ENCODE measurements at places on chromosomes 3 and 15.

DNA sequence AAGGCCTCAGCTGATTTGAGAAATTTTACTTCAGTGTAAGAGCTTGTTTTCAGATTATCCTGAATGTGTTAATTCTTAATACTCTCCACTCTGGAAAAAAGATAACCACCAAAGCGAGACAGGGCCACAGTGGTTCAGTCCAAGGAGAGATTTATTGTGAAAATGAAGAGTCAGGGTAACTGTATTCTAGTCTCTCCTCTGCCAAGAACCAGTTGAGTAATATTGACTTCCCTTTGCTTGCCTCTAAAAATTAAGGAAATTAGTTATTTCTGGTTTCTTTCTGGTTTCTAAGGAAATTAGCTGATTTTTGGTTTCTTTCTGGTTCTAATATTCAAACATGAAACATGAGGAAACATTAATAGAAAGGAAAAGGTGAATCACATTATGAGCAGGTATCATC, 34.9 kb downstream of the PPP1R2 start:
- no peak for DNase-seq

DNA sequence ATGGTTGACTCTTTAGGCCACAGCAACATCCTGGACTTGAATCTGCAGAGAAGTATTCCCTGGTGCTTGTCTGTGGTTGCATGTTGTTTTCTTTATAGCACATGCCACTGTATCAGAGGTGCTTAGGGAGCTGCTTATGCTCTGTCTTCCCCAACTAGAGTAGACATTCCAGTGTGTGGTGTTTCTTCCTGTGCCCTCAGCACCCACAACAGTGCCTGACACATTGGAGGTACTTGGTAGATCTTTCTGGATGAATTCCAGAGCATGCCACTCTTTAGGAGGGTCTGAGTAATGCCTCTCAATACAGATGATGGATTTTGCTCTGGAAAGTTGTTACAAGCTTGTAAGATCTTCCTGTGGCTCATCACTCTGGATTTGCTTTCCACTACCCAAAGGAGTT, 117.6 kb downstream of the CHDH start:
- no peak for DNase-seq

DNA sequence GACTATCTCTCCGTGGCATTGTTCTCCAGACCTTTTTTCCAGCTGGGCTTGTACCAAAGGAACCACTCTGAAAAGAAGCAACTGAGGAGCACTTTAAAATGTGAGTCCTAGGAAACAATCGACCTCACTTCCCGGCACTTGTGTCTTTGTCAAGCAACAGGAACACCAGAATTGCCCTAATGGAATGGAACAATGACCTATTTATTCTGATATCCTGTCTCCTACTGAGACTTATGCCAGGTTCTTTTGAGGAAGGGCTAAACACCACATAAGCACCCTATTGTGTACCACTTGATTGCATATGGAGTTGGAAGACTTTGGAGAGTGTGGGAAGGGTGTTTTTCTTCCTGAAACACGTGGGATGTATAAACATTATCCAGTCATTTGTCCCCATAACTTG, 56.8 kb upstream of the TGFBR2 start:
- peak; percentile 10 for DNase-seq

GRCh38 chr3:175619369-175619768, 760.2 kb downstream of the NAALADL2 start:
- DNase-seq, result no peak

- no peak for DNase-seq
Measured at GRCh38 chr3:122356402-122356801, 26.6 kb downstream of the MIX23 start.

DNA sequence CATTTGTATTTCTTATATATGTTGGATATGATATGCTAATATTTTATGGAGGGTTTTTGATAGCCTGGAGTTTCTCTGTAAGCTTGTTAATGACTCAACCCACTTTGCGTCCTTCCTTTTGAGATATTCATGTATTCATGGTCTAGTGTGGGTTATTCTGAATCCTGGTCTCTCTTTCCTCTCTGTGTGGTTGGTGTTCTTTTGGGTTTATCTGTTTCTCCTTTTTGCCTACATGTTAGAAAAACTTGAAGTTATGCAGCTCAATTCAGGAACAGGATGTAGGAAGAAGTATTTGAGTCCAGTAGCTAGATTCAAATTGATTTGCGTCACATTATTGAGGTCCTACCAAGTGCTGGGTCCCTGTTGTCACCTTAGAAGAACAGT, 28.1 kb downstream of the CMTM7 start:
- DNase-seq, result no peak

DNA sequence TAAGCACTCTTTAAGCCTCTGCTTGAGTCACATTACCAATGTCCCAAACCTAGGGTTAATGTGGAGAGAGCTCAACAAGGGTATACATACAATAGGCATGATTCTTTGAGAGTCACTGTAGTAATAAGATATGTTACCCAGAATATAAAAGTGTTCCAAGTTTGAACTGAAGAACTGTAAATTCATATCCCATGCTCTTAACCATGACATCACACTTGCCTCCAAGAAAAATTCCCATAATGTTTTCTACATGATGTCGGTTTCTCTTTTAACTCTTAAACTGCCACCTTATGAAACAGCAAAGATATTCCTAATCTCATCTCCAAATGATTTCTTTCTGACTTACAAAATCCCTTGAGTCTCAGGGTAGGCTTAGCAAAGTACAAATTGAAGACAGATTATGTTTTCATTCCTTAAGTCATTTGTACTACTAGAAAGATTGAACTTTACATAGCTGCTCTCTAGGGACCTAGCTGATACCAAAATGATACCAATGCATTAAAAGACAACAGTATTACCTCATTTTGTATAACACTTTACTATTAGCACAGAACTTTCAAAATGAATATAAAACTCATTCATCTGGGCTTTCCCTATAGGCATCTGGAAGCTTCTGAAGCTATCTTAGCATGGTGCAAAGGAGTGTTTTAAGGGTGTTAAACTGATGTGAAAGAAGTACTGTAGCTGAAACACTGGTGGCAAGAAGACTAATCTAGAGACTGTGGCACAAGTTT, 127.1 kb downstream of the KCNMB2 start:
- DNase-seq, result no peak

DNA sequence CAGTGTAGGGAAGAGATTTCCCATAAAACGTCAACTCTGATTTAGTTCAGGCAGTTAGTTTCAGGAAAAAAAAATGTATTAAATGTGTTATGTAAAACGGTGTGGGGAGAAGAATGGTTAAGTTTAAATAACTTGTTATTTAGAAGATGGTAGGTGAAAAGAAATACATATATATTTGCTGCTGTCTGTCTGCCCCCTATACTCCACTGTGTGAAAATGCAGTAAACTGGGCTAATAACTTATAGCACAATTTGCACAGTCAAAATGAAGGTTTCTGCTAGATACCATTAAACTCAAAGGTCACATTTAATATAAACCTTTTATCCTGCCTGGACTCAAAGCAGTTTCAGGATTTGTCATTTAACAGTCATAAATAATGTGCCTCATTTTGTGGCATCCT, 515.0 kb downstream of the FGF12 start:
- DNase-seq, result no peak

- no peak for DNase-seq
Measured at GRCh38 chr3:52846432-52846965, 11.7 kb upstream of the MUSTN1 start.

DNA sequence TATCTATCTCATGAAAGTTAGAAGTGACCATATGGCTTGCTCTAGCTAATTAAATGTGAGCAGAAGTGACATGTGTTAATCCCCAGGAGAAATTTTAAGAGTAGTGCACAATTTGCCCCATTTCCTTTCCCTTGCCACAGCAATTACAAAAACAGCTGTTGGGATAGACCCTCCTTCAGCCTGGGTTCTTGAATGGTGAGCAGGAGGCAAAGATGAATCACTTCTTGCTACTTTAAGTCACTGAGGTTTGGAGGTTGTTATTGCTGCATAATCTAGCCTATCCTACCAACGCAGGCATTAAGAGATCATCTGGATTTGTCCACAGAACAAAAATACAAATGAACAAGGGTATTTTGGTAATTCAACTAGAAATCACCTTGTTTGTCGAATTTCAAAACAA, 51.7 kb upstream of the CAPN7 start:
- no peak for DNase-seq

GRCh38 chr15:67048281-67049279, 16.8 kb upstream of the SMAD3 start:
- no peak for DNase-seq

- DNase-seq, result no peak
Measured at GRCh38 chr15:38691377-38691776, 126.8 kb upstream of the RASGRP1 start.

- no peak for DNase-seq
Measured at GRCh38 chr3:10876661-10877060, 60.6 kb downstream of the SLC6A11 start.

- peak; percentile 17 for DNase-seq
Measured at GRCh38 chr15:44729408-44730127, 6.8 kb upstream of the TRIM69 start.

- no peak for DNase-seq
Measured at GRCh38 chr3:58577269-58577821, at the start of gene FAM107A. FAM107A (minus strand) TSS chr3:58577391; CDS start chr3:58569860, 7,531 bp downstream.

DNA sequence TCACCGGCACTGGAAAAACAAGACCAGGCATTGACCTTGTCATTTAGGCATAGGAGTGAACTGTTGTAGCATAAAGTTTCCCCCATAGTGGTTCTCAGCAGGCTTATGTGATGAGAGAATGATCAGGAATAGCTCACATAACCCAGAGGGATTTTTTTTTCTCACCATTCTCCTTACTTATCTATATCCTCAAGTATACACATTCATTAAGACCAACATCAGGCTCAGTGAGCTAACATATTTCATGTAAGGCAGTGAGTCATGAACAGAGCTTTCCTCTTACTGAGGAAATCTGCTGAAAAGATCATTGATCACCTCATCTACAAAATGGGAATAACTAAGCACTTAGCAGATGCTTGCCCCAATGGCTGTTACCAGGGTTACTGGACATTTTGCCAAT, 396.6 kb upstream of the TMCO5A start:
- peak; percentile 2 for DNase-seq

DNA sequence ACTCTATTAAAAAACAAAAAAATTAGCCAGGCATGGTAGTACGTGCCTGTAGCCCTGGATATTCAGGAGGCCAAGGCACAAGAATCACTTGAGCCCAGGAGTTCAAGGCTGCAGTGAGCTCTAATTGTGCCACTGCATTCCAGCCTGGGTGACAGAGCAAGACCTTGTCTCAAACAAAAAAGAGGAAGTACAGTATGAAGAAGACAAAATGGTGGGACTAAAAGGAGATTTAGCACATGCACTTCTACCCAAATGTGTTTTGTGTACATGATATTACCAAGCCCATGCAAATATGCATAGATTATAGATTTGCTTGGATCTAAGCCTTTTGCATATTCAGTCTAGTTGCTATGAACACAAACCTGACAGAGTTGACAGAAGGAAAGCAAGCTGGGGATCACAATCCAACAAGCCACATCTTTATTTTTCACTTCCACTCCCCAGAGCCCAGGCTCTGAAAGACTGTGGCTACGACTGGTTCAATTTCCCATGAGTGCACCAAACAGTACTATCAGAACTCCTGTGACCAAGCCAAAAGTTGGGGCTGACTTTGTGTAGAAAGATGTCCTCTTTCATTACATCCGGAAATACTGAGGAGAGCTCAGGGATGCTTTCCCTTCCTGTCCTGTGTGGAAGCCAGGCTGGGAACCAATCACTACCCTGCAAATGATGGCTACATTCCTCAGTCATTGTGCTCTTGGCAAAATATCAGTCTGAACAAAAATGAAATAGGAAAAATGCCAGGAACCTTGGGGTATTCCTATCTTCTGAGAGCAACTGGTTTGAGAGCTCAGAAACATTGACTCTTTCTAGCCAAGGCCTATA, 49.4 kb downstream of the TGM4 start:
- no peak for DNase-seq

GRCh38 chr3:65330072-65330471, 642.3 kb upstream of the ADAMTS9 start:
- DNase-seq, result no peak

- DNase-seq, result no peak
Measured at GRCh38 chr15:80483725-80484161, 79.6 kb downstream of the ARNT2 start.

GRCh38 chr3:139689122-139689521, 11.3 kb upstream of the NMNAT3 start:
- no peak for DNase-seq

- no peak for DNase-seq
Measured at GRCh38 chr3:18791182-18791581, 357.1 kb upstream of the KCNH8 start.

DNA sequence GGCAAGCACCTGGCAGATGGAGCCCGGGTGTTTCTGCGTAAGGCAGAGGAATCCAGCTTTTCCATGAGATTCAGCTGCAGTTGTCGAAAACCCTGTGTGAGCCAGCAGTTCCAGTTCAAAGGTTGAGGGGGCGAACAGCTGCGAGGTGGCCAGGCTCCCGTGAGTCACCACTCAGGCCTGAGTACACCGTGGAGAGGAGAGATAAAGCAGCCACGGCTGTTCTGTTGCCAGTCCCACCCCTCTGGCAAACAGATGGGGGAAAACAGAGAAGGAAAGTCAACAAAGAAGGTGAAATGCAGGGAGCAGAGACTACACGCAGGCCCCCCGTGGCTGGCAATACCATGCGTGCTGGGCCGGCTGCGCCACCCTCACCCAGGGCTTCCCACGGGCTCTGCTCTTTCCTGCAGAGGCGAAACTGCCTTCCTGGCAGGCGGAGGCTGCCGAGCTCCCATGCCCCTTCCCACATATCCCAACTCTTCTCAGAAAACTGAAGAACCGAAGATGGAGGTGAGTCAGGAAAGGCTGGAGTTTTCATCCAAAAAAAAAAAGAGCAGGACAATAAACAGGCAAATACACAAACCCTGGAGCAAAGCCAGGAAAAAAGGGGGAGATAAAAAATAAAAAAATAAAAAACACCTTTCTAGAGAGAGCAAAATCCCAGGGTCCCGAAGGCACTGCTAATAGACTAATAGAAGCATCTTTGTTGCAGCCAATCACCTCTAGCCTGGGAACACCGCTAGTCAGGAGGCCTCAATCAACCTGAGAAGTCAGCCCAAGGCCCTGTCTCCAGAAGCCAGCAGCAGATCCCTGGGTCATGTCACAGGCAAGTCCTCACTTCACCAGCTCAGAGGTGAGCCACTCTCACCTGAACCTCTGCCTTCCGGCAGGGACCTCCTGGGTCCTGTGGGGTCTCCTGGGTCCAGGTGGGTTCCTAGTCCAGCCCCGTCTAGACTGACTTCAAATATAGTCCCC, 37.7 kb downstream of the FAM174B start:
- DNase-seq, result peak; percentile 46

Data from kidney capillary endothelial cell (primary cell).